ENCODE measurements at places on chromosomes 12 and 14.

- no peak for DNase-seq
These were observed 88.7 kb downstream of the LLPH start for GRCh38 chr12:66041651-66042363.

DNA sequence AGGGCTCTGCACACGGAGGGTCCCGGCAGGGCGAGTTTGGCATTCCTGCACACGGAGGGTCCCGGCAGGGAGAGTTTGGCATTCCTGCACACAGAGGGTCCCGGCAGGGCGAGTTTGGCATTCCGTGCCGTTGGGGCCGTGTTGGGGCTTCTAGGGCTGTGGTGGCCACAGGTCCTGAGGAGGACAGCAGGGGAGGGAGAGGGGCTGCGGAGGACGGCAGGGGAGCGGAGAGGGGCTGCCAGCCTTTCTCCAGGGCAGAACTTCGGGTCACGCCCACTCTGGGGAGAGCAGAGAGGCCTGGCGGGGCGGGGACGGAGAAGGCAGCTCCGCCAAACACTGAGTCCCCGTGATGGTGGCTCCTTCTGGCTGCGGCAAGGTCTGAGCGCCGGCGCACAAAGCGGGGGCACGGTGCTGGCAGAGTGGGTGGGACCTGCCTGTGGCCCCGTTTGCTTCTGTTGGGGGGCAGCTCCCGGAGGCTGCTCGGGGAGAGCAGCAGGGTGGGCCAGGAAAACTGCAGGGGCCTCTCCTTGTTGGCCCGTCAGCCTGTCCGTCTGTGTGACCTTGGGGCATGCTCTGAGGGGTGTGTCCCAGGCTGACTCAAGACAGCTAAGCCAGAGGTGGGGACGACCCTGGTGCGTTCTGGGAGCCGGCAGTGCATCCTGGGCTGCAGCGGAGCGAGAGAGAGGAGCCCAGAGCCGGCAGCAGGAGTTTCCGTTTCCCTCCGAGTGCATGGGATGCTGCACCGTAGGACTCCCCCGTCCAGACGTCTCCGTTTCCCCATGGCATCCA, 60.2 kb downstream of the LRCOL1 start:
- no peak for DNase-seq

DNA sequence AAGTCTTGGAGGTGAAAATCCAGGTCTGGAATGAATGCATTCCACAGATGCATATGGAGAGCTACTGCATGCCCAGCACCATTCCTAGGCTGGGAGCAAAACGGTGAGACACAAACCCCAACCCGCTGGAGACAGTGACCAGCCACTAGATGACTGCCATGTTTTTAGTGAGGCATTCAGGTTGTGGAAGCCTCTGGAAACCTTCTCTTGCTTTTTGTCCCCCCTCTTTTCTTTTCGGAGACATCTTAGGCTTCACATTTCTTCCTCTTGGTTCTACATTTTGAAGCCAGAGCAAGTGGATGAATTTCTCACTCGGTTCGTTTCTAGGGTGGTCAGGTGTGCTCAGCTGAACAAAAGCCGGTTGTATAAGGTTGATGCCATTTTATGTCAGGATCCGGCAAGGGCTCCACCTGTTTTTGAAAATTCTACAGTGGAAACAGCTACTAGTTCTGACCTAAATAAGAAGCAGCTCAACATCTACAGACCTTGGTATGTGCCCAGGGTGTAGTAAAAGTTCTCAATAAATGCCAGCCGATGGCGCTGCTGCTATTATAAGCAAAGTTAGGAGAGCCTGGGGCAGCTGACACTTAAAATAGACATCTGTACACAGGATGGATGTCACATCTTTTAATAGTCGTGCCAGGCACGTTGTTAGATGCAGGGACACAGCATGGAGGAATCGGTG, 1.8 kb upstream of the ZNF839 start:
- DNase-seq, result peak; percentile 62

- no peak for DNase-seq
These were observed 217.1 kb downstream of the CHST11 start for GRCh38 chr12:104673696-104674482.

DNA sequence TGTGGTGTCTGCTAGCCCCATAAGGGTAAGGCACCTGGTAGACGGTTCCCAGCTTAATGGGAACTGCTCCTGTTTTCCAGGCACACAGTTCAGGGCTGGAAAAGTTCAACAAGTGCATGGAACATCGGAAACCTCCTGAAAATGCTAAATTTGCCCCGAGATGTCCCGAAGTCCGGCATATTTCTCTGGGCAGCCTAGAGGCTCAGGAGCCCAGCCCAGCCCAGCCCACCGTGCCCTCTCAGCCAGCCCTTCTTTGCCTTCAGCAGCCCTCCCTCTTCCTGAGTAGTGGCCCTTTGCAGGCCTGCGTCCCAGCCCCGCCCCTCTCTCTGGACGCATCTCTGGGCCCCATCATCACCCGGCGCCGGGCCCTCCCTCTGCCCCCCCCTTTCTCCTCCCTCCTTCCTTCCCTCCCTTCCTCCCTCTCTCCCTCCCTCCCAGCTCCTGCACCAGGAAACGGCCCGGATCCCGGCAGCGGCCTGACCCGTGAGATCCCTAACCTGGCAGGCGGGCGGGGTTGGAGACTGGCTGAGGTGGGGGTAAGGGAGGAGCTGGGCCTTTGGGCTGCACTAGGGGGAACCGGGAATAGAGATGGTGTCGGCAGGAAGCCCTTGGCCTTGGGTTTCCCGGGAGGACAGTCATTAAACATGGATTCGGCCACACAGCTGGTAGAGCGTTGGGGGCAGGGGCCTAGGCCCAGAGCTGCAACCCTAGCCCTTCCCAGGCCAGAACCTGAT, at the start of gene BCL2L2:
Gene BCL2L2 (plus strand): TSS at position 422 of the 734 bp plus-strand sequence. CDS start 935 bp downstream, outside the sequence.
- peak; percentile 84 for DNase-seq

DNA sequence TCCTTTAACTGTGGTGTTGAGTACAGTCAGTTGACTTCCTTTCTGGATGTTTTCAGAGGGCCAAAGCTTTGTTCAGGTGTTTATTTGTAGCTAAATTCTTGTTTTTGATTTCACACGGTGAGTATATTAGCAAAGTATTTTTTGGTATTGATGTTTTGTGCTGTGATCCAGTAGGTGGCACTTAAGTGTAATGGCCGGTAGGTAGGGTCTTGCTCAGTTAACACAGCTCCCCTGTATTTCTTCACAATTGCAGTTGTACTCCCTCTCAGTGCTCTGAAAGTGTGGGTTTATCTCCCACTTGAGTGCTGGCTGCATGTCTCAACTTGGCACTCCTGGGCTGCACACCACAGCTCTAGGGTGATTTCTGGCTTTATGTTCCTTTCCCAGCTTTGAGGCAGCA, 339.5 kb downstream of the AEBP2 start:
- DNase-seq, result no peak

DNA sequence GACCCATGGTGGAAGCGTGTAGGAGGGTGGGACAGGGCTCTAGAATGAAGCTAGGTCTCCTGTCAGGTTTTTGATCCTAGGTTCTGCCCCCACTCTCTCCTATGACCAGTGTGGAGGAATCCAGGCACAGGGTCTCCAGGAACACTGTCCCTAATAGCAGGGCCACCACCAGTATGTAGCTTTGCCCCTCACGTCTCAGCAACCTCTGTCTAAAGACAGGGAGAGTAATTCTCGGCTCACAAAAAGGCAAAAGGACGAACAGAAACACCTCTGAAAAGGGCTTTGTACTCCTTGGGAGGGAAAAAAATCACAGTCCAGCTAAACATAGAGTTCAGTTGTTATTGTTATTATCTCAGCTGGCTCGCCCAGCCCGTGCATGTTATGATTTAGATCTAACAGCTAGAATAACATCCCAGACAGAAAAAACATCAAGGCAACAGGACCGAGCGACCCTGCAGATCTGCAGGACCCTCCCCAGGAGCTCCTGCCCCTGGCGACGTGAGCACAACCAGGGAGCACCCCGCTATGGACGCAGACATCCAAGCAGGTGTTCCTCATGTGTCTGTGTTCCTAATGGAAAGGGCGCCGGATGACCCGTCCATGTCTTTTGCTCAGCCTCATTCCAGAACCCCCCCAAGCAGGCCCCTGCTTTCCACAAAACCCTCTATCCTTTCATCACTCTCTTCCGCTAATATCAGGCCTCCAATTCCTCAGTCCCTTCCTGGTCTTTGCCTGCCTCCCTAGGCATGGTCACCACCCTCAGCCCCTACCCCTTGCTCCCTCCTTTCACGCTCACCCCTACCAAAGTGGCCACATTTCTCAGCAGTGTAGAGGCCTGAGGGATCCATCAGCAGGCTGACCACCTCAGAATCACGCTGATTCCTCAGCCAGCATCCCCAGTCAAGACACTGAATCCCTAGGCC, 14.2 kb upstream of the SLC6A12 start:
- DNase-seq, result no peak

DNA sequence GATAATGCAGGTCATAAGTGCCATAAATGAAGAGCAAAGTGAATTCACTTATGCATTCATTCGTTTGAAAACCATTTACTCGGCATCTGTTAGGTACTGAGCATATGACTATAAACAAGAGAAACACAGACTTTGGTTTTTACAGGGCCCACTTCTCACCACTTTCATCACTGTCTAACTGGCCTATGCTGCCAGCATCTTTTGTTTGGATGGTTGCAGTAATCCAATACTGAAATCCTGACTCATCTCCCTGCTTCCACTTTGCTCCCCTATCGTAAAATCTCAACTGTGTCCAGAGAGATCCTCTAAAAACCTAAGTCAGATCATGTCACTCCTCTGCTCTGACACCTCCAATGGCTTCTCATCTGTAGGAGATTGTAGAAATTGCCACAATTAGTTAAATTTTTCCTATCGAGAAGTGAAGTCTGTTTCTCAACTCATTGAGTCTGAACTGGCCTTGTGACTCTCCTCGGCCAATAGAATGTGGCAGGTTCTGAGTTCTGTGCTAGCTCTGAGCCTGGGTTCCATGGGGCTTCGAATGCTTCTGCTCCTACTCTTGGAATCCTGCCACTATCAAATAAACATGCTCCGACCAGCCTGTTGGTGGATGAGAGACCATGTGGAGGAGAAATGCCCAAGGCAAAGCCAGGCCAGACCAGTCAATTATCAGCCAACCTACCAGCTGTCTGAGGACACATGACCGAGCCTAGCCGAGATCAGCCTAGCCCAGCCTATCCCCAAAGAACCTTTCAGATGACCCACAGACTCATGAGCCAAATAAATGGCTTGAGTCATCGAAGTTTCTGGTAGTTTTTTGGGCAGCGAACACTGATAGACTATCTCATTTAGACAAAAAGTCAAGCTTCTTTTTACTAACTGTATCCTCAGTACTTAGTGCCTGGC, 2.2 kb upstream of the BATF start:
- no peak for DNase-seq

GRCh38 chr12:53115112-53115890, 12.0 kb downstream of the SOAT2 start:
- no peak for DNase-seq

GRCh38 chr14:94561656-94562010, 391 bp downstream of the SERPINA4 start:
- no peak for DNase-seq

GRCh38 chr12:76611533-76611932, 52.0 kb upstream of the OSBPL8 start:
- DNase-seq, result no peak

DNA sequence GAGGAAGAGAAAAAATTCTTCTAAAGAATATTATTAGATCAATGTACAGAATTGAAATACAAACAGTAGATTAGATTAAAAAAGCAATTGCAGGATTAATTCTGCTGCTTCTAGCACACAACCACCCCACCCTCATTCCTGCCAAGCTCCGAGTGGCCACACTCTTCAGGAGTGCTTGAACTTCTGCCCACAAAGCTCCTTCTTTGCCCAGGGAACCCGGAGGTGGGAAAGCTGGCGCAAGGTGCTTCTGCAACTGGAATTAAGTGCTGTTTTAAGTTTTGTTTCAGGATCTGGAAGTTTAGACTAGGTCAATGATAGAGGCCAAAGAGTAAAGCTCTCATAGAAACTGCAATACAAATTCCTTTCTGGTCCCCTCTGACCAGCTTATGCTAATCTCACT, 94.1 kb upstream of the BMP4 start:
- no peak for DNase-seq

DNA sequence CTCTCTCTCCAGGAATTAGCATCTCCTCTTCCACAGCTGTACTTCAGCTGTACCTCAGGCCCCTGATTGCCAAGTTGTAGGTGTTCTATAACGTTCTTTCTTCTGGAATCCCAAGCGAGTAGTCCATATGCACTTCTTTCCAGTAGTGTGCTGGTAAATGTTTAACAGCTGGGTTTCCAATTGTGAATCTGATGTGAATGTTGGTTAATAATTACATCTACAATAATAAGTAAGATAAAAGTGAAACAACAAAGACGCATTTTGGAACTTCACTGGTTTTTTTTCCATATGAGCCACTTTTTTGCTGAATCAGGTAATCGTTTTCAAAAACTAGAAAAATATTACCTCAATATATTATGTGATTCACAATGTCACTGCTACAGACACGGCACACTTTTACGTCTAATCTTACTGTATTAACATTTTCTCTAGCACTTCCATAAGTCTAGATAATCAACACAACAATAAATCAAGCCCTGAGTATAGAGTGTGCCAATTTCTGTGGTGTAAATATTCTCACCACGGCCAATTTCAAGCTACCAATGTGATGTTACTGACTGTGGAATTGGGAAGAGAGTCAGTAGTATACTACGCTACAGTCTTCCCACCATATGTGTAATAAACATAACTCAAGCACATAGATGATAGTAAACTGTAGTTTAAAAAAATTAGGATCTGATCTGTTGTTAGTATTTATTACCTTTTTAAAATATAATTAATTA, 113.0 kb downstream of the ZFP36L1 start:
- DNase-seq, result no peak

DNA sequence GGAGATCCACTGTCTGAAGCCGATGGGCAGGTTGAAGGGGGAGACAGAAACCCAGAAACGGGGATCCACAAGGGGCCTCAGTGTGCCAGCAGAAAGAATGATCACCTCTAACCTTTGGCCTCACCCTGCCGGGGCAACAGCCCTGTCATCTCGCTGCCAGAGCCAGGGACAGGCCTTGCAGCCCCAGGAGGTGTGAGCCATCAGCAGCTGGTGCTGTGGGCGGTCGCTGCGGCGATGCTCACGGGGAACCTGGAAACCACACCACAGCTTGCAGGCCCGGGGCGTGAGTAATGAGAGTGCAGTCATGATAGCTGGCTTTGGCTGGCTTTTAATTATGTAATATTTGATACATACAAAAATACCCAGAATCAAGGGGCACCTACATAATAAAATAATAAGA, 4.7 kb upstream of the TTC7B start:
- DNase-seq, result peak; percentile 83

- no peak for DNase-seq
These were observed 226.8 kb downstream of the ZFP36L1 start for GRCh38 chr14:68566075-68566474.

DNA sequence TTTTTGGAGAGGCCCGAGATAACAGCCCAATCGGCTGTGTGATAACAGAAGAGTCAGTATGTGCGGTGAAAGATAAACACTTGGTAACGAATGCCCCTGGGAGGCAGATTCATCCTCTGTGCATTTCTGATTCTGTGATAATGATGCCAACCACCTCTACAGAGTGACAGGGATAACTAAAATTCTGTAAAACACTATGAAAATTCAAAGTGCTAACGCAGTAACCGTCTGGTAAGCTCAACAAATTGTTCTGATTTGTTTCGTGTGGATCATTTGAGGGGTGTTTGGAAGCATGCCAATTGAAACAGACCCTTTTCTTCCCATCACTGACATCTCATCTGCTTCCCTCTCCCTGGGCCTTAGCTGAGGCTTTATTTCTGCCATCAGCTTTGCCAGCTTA, 76.3 kb downstream of the ESR2 start:
- DNase-seq, result no peak

- DNase-seq, result no peak
These were observed 61.1 kb downstream of the PRIMA1 start for GRCh38 chr14:93727039-93727740.
